CD4-positive, alpha-beta T cell treated with Interleukin-1 beta for 1 hour (primary cell): ENCODE measurements at places on chromosomes 6 and 20.

GRCh38 chr6:131844243-131844841 is 36.5 kb downstream of the ENPP1 start:
- DNase-seq = no peak

- DNase-seq = no peak
Measured at GRCh38 chr6:121006024-121006423, 328.3 kb downstream of the TBC1D32 start.

- DNase-seq = no peak
Measured at GRCh38 chr6:142173980-142174379, 26.9 kb downstream of the VTA1 start.

DNA sequence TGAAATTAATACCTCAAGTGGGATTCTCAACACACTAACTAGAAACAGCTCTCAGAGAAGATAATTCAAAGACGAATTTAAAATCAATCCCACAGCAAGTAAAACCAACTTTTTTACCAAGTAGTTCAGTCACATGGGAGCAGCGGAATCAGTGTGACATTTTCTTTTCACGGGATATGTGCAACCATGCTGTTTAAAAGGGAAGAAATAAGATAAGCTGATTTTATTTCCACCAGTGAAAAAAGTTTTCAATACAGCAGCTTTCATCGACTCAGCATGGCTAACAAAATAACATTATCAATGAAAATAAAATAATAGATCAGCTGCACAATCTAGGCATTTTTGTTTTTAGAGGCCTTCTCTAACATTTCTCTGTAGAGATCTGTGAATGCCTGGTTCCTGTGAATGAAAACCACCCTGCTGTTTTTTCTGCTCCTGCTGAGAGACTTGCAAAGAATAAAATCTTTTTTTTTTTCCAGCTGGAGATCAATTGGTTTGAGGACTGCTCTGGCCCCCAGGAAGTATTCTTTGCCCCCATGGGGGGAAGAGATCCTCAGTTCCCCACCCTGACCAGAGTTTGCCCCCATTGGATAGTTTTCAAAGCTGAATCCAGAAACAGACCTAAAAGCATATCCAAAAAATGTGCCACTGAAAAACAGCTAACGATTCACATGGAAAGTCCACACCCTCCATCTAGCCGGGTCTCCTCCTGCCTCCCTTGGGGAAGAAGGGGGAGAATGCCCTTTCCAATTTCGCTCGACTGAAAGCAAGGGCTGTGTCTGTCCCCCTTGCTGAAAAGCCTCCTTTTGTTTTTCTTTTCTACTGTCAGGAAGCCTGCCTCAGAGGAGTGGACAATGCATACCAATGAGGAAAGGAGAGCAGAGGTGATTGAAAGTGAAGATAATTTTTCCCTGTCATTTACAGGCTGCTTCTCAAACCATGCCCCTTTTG is 317.6 kb downstream of the PRKN start:
- DNase-seq = no peak

DNA sequence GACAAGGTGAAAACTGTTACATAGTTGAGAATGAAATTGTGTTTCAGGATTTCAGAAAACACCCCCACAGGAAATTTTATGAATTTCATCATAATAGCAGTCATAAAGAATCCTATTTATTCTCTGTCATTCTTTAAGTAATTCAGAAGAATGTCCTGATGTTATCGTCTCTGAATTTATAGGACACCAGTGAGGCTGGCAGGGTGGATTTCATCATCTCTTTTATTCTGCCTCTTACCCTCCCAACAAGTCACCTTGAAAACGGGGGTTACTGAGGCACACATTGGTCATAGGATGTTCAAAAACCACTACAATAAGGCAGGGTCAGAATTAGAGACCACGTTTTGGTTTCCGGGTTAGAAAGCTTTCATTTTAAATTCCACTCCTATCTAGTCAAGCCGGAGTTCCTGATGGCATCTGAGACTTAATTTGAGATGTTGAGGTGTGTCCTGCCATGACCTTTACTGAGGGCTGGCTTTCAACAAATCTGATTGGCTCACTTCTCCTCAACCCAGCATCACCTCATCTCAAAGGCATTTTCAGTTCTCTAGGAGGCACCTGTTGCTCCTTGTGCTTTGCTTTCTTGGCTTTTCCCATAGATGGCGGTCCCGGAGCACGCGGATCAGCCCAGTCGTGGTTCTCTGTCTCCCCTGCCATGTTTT is 230.6 kb upstream of the SUPT3H start:
- DNase-seq = no peak

DNA sequence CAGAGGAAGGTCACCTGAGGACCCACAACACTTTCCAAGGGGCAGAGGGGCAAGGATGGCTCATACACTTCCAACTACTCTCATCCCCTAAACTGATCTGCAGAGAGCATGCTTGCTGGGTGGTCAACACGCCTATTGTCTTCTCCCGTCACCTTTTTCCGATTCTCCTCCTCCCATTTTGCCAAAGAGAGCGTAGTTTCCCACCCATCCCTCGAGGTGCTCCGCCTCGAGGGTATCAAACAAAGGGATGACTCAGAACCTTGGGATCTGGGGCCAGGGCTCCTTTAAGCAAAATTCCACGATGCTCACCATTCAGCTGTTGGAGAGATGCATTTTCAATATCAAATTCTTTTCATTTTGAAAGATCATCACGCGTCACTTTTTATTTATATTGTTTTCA is 507.5 kb upstream of the SULF2 start:
- no peak for DNase-seq
